NCI-H1092 treated with DMSO at 0.1 percent for 48 hours (cell line): ENCODE measurements at places on chromosomes 12 and 14.

GRCh38 chr12:100799770-100800169 is 5.2 kb downstream of the ANO4 start:
- no peak for DNase-seq

- DNase-seq, result no peak
These were observed 7.0 kb downstream of the CISTR start for GRCh38 chr12:53744751-53745150.

GRCh38 chr12:3962631-3963483 is 89.7 kb upstream of the PARP11 start:
- no peak for DNase-seq

DNA sequence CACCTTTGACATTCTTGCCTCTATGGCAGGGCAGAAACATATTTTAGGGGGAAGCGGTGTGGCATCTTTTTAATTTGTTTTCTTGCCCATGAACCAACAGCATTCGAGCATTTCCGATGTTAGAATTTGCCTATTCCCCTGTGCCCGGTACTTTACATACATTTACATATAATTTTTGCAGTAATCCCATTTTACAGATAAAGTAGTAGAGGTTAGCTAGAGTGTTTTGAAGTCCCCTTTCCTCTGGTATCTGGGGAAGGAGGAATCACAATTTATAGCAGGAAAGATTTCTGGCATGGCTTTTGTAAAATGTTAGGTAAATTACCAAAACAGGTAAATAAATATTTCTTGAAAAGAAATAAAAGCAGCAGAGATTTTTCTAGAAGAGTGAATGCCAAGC is 1.6 kb downstream of the BORCS5 start:
- no peak for DNase-seq

DNA sequence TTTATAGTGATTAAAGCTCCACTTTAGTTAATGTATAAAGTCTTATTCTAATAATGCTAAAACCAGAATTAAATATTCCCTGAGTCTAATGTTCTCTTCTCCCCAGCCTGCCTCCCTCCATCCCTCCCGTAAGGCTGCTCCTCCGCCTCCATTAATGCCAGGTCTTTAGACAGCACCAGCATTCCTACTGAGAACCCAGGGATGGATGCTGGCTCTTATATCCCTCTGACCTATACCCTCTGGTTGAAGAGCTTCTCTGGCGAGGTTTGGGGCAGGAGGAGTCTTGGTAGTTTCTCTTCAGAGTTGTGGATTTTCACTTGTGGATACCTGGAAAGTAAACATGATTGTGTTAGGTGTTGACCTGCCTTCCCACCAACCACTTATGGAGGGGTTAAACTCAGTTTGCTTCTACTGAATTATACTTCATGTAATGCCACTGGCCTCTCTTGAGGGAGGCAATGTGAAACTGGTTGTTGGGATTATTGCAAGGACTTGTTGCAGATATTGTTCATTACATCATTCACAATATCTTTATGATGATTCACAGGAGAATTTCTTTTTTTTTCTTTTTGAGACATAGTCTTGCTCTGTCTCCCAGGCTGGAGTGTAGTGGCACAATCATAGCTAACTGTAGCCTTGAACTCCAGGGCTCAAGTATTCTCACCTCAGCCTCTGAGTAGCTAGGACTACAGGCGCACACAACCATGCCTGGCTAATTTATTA is 11.1 kb upstream of the SMAGP start:
- DNase-seq, result no peak

DNA sequence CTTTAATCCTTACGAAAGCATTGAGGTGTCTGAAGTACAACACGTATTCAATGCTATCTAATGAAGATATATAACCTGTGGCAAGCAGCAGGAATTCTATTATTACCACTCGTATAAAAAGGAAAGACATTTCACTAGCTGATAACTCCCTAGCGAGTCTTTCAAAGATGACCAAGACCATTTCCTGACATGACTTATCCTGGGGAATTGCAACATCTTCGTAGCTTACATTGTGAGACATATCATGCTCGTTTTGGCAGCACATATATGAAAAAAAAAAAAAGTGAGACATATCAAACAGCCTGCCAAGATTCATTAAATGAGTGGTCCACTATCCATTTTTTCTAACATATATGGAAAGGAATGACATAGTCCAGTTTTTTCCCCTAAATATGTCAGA is 337.0 kb downstream of the FSCB start:
- DNase-seq, result no peak

GRCh38 chr12:117143008-117143532 is 43.9 kb upstream of the TESC start:
- no peak for DNase-seq

- DNase-seq, result no peak
These were observed 43.4 kb upstream of the NR2C1 start for GRCh38 chr12:95116773-95117172.

GRCh38 chr12:6288235-6288634 is 22.2 kb upstream of the PLEKHG6 start:
- DNase-seq, result no peak

DNA sequence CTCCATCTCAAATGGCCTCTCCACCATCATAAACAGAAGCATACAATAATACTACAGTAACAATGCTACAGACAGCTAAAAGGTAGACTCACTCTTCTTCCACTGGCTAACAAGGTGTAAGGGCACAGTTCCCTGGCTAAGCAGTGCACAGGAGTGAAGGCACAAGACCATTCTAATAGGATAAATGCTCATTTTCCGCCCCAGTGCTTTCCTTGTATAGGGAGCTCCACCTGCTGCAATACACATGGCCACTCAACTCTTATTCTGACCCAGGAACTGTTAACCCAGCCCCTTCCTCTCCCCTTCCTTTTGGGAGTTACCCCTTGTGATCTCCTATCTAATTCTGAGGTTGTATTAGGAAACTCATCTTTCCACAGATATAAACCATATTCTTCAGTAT is 124.6 kb downstream of the KCNK10 start:
- DNase-seq, result peak; percentile 72

GRCh38 chr14:68663385-68664076 is 129.3 kb downstream of the ZFP36L1 start:
- DNase-seq, result no peak

DNA sequence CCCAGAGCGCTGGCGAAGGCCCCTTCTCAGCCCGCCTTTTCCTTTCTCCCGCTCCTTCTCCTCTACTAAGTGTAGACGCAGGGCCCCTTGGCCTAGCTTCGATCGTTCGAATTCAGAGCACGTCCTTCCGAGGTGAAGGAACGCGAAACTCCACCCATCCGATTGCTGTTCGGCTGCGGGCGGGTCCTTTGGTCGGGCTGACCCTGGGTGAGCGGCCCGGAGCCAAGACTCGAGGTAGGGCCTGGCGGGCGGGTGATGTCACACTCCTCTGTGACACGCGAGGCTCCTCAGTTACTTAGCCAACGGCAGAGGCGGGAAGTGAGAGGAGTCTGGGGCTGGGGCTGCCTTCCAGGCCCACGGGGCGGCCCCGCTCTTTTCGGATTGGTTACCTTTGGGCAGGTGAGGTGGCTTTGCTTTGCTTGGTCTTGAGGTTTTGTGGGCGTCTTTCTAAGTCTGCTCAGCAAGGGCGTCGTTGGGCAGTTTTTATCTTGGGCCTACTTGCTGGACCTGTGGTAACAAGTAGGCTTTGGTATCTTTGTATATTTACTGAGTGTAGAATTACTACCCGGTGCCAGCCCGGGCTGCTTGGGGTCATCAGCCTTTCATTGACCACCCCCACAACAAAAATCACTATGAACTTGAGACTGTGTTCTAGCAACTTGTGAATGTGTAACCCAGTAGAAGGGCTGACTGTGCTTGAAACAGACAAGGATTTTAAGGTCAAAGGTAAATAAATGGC is 694 bp downstream of the TMBIM6 start:
- DNase-seq, result peak; percentile 59

DNA sequence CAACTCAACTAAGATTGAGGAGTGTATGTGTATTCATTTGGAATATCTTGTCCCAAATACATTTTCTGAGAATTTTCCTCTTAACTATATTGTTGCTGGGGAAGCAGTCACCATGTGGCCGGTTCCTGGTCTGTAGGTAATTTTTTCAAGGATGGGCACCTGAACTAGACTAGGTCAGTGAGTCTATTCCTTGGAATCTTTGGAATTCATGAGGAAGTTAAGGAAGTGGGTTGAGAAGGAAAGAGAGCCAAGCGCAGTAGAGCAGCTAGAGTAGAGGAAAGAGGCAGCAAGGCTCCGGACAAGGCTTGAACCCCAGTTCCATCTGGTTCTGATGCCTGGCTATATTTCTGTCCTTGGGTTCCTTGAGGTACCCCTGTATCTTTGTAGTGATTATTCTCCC is 183.7 kb downstream of the DACT1 start:
- DNase-seq, result no peak

- DNase-seq, result no peak
These were observed 1.3 kb upstream of the CAPRIN2 start for GRCh38 chr12:30756074-30756473.

DNA sequence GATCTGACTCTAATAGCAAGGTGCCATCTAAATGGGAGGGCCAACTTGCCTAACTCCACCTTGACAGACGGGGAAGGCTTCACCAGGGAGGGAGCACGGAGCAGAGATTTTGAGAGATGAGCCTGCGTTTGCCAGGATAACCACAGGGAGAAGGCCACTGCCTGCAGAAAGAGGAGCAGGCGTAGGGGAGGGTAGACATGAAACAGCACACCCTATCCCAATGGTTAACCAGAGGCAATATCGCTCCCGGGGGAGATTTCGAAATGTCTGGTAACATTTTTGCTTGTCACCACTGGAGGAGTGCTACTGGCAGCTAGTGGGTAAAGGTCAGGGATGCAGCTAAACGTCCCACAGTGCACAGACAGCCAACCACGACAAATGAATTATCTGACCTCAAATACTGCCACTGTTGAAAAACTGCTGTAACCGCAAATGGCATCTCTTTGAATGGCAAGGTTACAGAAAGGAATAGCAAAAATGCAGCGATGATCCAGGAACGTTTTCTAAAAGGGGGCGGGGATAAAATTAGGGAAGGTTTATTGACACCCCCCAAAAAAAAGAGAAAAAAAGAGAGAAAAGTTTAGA is 126.0 kb upstream of the ATF7IP start:
- no peak for DNase-seq

DNA sequence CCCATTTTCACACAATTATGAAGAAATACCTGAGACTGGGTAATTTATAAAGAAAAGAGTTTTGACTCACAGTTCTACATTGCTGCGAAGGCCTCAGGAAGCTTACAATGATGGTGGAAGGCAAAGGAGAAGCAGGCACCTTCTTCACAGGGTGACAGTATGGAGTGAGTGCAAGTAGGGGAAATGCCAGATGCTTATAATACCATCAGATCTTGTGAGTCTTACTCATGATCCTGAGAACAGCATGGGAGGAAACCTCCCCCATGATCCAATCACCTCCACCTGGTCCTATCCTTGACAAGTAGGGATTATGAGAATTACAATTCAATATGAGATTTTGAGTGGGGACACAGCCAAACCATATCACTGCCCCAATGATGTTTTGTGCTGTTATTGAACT is 189.3 kb upstream of the CRY1 start:
- DNase-seq, result no peak

- no peak for DNase-seq
These were observed 129.4 kb downstream of the SMOC1 start for GRCh38 chr14:70008284-70009262.
